CD8-positive, alpha-beta T cell (primary cell): ENCODE measurements at places on chromosomes 1 and 21.

DNA sequence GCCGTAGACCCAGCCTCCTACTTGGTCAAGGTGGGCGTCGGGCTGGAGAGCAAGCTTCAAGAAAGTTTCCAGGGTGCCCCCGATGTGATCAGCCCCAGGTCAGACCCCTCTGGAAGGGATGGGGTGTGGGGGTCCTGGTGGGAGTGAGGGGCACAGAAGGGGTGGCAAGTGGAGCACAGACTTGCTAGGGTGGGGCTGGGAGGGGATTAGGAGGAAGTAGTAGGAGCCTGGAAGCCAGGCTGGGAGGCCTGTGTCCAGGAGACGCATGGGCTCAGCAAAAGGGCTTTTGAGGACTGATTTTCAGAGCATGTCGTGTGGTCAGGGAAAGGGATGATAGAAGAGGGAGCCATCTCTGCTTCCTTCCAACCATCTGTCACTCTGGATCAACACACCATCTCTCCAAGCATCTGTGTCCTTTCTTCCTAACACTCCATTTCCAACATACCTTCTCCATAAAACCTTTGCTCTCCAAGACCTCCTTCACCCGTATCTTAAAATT, 8.5 kb downstream of the TRIM46 start:
- DNase-seq: no peak

- no peak for DNase-seq
These were observed 5.7 kb upstream of the SLC1A7 start for GRCh38 chr1:53148123-53148522.

DNA sequence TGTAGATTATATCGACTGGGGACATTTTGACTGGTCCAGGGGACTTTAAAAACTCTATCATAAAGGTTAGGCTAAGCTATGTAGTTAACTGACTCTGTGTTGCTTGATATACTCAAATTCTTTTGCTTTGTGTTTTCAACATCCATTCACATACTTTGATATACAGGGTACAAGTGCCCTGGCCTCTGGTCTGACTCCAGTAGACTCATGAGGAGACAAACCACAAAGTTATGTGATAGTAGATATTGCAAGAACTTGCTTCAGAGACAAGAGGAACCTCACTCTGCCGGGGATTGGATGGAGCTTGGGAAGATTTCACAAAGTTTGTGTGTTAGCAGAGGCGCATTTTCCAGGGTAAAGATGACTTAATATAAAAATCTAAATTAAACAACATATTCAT, 1.3 kb downstream of the GORAB start:
- DNase-seq: no peak

DNA sequence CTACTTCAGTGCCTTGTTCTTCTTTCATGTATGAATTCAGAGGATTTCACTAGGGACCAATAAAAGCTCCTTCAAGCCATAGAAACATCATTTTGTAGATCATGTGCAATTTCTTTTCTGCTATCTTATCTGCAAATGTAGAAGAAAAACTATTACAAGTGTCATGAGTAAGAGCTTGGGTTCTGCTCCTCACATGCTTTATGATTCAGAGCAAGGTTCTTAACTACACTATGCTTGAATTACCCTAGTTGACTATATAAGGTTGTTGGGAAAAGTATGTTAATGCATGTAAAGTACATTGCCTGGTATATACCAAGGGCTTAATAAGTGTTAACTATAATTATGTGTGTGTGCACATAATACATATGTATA, 91.4 kb upstream of the S1PR1 start:
- no peak for DNase-seq

GRCh38 chr21:42474043-42474831, 21.8 kb downstream of the RSPH1 start:
- no peak for DNase-seq

- DNase-seq: no peak
These were observed 181.3 kb upstream of the DMRTA2 start for GRCh38 chr1:50604580-50604979.

DNA sequence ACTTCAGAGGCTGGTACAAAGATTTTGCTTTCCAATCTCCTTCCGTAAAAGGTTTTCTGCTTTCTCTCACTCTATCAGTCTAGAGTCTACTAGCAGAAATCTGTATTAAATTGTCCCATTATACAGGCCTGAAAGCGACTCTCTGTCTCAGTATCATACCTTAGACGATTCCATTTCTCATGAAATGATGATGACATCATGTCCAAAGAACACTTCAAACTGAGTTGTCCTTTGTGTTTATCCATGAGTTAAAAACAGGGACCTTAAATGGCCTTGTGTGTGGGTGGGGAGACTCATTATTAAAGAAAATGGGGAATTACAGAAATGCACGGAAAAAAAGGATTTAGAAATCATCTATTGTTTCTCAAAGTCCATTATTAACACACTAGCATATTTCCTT, 21.0 kb upstream of the SLC44A3 start:
- no peak for DNase-seq

- no peak for DNase-seq
These were observed 24.1 kb downstream of the PAFAH2 start for GRCh38 chr1:25973610-25974321.

GRCh38 chr21:34086887-34087306, 13.5 kb downstream of the MRPS6 start:
- no peak for DNase-seq

DNA sequence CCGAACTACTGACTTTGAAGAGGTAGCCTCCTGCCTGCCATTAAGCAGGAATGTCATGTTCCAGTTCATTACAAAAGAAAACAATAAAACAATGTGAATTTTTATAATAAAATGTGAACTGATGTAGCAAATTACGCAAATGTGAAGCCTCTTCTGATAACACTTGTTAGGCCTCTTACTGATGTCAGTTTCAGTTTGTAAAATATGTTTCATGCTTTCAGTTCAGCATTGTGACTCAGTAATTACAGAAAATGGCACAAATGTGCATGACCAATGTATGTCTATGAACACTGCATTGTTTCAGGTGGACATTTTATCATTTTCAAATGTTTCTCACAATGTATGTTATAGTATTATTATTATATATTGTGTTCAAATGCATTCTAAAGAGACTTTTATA, 159.8 kb upstream of the SGIP1 start:
- DNase-seq: no peak

GRCh38 chr1:162498496-162498810, 835 bp downstream of the UHMK1 start:
- DNase-seq: no peak

DNA sequence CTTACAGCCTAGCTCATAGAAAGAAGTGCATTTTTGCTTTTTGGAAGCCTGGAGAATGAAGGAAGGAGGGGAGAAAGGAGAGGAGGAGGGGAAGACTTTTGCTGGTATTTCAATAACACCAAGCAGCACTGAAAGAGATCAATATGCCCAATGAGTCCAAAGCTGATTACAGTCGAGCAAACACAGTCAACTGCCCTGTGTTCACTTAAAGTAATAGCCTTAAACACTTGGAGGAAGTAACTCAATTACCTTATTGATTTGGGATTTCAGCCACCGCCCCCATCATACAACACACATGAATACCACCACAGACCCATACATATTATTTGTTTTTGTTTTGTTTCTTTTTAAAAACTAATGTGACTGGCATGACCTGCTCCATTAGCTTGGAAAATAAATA, 23.3 kb upstream of the RXRG start:
- DNase-seq: no peak

DNA sequence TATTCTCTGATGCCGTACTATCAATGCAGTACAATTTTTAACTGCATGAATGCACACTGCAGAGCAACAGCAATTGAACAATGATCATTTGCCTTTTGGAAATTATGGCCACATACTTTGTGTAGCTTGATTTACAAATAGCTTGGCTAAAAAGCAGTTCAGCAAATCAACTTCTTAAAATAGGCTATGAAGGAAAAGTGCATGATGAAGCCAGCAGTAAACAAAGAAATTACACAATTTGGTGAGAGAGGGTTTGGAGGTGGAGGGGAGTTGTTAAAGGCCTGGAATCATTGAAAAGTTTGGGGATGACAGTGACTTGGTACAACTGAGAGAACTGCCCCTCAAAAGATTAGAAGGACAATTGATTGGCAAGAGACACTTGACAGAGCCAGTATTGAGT, 6.5 kb downstream of the PIGM start:
- DNase-seq: no peak

DNA sequence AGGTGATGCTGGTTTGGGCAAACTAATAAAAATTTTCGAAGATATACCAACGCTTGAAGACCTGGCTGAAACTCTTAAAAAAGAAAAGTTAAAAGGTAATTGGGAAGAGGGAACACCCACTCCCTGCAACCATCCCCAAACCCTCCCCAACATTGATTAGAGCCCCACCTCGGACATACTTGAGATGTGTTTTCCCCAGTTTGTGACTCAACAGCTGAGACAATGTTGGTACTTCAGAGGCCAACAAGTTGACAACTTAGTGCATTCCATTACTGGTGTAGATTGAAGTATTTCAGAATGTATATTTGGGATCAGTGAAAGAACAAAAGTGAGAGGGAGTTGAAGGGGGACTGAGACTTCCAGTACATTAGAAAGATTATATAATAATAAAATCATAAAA, 5.1 kb downstream of the IFI16 start:
- DNase-seq: no peak

- no peak for DNase-seq
These were observed 11.9 kb downstream of the PDE4B start for GRCh38 chr1:65804584-65804983.

GRCh38 chr1:209802780-209803152, 3.2 kb downstream of the IRF6 start:
- no peak for DNase-seq

DNA sequence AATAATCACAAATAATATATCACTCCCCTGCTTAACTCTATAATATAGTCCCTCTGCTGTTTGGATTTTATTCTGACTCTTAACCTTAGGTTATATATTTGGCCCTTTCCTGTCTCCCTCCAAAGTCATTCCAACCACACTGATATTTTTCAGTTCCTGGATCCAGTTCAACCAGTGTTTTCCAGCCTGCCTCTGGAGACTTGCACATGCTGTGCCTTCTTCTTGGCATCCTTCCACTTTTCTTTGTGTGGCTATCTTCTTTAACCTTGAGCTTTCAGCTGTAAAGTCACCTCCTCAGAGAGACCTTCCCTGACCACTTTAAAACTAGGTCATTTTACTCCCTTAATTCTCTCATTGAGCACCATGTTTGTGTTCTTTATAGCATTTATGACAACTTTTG, 19.4 kb downstream of the CERS2 start:
- no peak for DNase-seq

DNA sequence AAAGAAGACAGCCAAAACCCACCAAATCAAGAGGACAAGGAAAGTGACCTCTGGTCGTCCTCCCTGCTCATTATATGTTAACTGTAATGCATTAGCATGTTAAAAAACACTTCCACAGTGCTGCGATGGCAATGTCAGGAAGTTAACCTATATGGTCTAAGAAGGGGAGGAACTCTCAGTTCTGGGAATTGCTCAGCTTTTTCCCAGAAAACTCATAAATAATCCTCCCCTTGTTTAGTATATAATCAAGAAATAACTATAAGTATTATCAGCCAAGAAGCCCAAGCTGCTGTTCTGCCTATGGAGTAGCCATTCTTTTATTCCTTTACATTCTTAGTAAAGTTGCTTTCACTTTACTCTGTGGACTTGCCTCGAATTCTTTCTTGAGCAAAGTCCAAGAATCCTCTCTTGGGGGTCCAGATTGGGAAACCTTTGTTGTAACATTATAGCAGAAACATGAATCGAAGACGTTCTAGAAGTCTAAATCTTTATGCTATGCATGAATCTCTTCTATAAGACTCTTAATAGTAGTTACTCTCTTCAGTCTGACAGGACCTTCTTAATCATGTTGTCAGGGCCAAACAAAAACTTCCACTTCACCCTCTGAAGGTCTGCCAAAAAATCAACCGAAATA, 110.0 kb upstream of the VANGL1 start:
- no peak for DNase-seq

GRCh38 chr1:65148548-65149350, 746 bp downstream of the AK4 start:
- no peak for DNase-seq

- DNase-seq: no peak
These were observed 191.7 kb upstream of the POU3F1 start for GRCh38 chr1:38238294-38238693.

DNA sequence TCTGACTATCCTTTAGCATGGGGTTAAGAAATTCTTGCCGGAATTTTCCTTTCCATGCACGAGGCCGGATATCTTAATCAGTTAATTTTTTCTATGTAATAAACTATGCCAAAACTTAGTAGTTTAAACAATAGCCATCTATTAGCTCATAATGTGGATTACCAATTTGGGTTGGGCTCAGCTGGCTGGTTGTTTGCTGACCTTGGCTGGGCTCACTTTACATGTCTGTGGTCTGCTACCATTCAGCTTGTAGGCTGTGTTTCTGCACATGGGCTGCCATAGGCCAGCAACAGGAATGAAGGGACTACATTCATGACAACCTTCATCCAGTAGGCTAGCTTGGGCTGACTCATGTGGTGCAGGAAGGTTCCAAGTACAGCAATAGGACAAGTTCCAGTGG, 56.0 kb upstream of the NTPCR start:
- no peak for DNase-seq

DNA sequence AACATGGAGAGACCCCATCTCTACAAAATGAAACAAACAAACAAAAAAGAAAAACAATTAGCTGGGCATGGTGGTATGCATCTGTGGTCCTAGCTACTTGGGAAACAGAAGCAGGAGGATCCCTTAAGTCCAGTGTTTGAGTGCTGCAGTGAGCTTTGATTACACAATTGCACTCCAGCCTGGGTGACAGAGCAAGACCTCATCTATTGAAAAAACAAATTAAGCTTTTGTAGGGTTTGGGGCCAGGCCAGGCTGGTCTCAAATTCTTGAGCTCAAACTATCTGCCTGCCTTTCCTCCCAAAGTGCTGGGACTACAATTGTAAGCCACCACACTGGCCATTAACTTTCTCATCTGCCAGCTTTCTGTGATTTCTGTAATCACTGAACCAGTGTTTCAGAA, 27.2 kb downstream of the NIPAL3 start:
- no peak for DNase-seq

DNA sequence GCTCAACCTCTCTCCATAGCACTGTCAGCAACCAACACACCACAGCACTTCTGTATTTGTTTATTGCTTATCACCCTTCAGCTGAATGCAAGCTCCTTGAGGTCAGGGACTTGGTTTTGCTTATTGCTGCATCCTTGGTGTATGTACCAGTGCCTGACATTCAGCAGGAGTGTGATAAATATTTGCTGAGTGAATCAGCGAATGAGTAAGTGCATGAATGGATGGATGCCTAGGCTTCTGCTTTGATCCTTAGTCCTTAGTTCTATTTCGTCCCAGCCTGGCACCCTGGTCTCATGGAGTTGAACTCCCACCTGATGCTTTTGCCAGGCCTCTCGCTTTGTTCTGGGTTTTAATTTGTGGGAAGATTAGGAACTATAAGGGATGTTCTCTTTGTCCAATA, 88.2 kb downstream of the ZSCAN20 start:
- DNase-seq: no peak

- no peak for DNase-seq
These were observed 33.7 kb upstream of the IFI44L start for GRCh38 chr1:78586572-78586971.
